ENCODE measurements at places on chromosomes 6 and 20. TPM values are rescaled to one million over a fixed set of nuclear protein-coding genes. Genes with fewer than 3 reads are reported as not detected.

GRCh38 chr6:31558631-31559500 lies 11.5 kb downstream of the NFKBIL1 start:
- no peak for DNase-seq

GRCh38 chr6:15508441-15508871 lies 154.4 kb downstream of the DTNBP1 start:
- DNase-seq = no peak

DNA sequence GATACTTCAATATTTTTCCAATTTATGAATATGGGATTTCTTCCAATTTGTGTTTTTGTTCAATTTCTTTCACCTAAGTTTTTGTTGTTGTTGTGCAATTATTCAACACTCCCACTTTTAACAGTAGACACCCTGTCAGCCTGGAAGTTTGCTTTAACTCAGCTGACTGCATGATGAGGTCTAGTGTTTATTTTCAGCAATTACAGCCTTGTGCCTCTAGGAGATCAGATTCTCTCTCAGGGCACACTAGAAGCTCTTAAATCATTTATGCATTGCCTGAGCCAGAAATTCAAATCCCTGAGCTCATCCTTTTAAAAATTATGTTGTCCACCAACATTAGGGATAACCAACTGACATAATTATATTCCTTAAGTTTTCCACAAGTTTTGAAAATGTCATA lies 85.7 kb downstream of the MRAP2 start:
- DNase-seq = no peak

GRCh38 chr20:9609887-9610502 lies 95.6 kb downstream of the LAMP5 start:
- peak; percentile 36 for DNase-seq

- no peak for DNase-seq
Observed at GRCh38 chr6:47690791-47691190, 7.6 kb upstream of the ADGRF4 start.

- DNase-seq = no peak
Observed at GRCh38 chr20:1369970-1370369, 22.9 kb downstream of the FKBP1A start.

DNA sequence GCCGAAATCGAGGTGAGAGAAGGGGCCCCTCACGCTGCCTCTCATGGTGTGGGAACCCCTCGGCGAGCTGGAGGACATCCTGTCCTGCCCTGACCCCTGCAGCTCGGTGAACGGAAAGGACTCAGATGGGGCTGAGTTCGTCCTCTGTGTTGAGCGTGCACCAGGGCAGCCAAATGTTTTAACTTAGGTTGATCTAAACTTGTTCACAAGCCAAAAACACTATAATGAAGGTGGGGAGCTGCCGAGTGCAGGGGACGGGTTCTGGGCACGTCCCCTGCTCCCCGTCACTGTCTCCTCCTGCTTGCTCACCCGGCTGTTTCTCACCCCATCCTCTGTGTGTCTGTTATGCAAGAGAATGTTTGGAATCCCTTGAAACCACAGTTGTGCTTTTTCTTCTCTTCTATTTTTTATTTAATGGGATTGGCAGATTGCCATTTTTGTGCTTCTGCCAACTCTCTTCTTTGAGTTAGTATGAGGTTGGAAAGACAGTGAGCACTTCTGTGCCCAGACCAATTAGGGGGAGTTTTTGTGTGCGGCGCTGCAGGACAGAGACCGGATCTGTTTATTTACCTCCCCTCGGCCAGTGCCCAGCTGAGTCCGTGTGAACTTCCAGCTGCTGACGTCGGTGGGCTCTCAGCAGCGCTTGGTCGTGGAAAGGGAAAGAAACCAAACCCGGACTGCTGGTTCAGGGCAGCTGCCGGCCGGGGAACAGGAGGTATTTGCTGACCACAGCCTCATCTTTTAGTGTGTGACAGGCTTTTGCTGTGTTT lies 158.1 kb downstream of the DTNBP1 start:
- peak; percentile 97 for DNase-seq

GRCh38 chr20:23225407-23226060 lies 125.1 kb upstream of the NXT1 start:
- DNase-seq = peak; percentile 53

DNA sequence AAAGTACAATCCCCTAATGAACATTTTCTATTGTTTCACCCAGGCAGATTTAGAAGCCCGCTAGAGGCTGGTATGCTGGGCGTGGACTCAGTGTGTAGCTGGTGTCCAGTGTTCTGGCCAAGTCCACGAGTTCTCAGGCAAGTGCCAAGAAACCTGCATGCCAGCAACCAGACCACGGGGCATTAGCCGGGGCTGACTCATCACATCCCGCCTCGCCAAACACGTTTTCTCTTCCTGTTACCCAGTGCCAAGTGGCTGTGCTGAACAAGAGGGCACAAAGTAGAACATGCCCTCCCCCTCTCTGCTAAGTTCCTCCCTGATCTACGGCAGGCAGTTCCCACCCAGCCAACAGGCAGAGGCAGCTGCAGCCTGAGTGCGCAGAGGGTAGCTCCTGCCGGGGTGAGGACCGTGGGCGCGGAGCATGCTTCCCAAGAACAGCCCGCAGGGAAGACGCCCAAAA lies 29.6 kb downstream of the RAMACL start:
- DNase-seq = no peak

Gene B3GAT2
- polyA plus RNA-seq = 0.04 TPM

Gene WFDC5
- not detected for polyA plus RNA-seq

Measured in AG04450 (cell line).